ENCODE measurements at places on chromosomes 6 and 20.

DNA sequence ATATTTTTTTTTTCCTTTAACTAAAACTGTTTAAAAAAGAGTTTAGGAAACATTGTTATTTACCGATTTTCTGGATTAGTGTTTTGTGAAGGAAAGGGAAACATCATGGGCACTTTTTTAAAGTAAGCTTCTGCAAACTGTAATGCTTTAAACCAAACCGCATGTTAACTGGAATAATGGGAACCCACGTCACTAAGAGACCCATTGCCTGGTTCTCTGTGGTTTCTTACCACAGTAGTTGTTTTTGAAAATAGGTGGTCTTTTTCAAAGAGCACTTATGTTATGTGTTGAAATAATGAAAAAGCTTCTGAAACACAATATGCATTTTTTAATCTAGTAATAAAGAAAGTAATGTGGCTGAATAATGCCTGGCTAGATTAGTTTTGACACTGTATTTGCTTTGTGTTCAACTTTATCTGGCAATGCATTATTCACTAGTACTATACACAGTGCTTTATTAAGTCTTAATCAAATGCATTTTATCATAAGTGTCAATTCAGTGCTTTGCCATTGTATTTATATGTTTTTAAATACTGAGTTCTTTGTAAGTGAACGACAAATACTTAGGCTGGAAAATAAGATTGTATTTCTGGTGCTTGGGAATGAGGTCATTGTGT is 754.1 kb upstream of the FLRT3 start:
- DNase-seq: no peak

DNA sequence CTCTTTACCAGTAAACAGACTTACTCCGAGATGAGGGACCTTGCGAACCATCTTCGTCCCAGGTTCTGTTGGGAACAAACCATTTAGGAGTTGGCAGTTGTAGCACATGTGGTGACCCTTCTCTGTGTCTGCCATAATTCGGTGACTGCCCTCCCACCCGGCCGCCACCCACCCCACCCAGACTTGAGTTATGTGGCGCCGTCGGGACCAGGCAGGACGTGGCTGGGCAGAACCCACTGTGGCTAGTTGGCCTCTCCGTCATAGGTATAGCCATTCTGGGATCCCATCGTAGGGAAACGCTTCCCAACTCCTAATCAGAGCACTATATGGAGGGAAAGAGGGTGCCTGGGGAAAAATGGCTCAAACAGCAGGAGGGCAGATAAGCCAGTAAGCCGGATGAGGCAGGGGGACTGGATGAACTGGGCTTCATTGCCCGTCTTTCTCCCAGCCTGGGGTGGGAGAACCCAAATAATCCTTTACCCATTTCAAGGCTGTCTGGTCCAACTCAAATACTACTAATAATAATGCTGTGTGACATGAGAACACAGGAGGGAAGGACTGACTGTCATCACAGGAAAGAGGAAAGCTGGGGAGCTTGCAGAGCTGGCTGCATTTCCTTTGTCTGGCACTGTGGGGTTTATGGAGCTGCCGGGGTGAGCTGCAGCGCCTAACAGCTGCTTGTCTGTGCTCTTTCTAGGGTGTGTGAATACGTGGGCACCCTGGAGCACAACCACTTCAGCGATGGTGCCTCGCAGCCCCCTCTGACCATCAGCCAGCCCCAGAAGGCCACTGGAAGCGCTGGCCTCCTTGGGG is 73.0 kb upstream of the PBOV1 start:
- no peak for DNase-seq

DNA sequence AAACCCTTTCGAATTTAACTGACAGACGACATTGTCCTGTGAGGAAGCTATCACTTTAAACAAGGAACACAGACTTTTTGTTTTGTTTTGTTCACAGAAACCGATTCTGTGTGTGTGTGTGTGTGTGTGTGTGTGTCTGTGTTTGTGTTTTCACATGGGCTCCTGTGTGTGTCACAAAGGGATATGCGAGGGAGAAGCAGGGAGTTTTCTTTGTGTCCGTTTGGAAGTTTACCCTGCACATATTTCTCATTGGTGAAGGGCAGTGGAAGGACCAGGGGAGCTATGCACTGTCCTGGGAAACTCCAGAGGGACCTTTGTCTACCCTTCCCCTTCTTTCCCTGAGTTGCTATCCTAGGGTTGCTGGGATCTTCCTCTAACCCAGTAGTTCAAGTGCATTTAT is 17.7 kb downstream of the POM121L2 start:
- DNase-seq: no peak

DNA sequence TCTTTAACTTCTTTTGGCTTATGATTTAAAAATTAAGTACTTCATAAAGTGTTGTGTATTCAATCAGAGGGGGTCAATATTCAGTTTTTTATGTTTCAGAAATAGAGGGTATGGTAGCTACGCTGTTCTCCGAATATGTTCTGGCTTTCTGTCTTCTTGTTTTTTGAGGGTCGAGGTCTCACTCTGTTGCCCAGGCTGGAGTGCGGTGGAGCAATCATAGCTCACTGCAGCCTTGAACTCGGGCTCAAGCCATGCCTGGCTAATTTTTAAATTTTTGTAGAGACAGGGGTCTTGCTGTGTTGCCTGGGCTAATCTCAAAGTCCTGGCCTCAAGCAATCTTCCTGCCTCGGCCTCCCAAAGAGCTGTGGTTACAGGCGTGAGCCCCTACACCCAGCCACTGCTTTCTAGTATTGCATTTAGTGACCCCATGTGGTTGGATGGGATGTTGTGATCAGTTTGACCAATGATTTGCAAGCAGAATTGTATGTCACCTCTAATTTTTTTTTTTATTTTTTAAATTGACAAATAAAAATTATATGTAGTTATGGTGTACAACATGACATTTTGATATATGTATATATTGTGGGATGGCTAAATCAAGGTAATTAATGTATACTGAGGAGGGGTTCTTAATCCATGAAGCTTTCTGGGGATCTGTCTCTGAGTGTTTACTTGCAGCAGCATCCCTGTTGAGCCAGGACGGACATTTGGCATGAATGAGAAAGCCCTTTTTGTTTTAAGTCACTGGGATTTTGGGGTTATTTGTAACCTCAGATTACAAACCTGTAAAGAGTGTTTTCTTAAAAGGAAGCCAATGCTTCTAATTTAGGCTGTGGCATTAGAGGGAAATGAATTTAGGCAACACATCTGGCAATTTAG is 38.5 kb upstream of the DEK start:
- no peak for DNase-seq

- no peak for DNase-seq
Measured at GRCh38 chr6:165453395-165453794, 144.0 kb upstream of the C6orf118 start.

GRCh38 chr6:125558241-125558843 is 191.1 kb upstream of the HEY2 start:
- no peak for DNase-seq
